ENCODE measurements at places on chromosomes 12 and 14.

- no peak for DNase-seq
Measured at GRCh38 chr12:80183939-80184338, 84.6 kb downstream of the OTOGL start.

GRCh38 chr12:132510746-132511477 lies 21.0 kb downstream of the FBRSL1 start:
- DNase-seq, result no peak

DNA sequence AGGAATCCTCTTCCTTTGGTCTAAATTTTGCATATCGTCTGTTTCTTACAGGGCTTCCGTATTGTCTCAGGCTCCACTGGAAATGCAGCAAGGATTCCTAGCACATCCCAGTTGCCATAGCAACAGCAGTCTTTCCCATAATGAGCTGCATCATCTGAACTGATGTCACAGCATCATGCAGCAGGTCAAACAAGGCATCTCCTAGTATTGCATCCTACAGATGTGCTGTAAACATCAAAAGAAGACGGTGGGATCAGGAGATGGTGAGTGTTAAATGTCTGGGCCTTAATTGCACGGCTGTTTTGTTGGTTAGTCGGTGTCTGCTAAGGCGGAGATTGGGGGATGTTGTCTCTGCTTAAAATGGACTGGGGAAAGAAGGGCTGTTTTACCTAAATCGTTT lies at the start of gene AKAP6:
AKAP6 (plus strand) TSS at position 153 of the 400 bp plus-strand sequence. CDS start 104,196 bp downstream, outside the sequence.
- DNase-seq, result no peak

- no peak for DNase-seq
Measured at GRCh38 chr12:64631197-64631596, 20.9 kb downstream of the RASSF3 start.

GRCh38 chr14:32009976-32010581 lies 67.0 kb upstream of the ARHGAP5 start:
- no peak for DNase-seq

Data from activated T-cell treated with anti-CD3 and anti-CD28 coated beads, Interleukin-2, amount 50 U/mL, for 1 hour (primary cell).